ENCODE measurements at places on chromosomes 6 and 20.

DNA sequence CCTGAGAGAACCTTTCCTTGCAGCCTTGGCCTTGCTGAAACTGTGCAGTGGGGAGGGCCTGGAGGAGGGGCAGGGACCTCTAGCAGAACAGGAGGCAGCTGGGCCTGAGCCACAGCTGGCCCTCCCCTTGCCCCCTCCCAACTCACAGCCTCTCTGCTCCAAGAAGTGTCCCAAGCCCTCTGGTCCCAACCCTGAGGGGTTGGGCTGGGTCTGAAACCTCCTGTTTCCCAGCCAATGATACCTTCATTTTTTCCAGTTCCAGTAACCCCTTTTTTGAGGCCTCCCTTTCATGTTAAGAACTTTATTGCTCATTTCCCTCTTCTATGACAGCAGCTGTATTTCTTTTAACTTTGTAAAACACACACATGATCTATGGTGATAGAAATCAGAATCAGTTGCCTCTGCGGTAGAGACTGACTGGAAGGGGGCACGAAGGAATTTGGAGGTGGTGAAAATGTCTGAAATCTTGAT, 17.9 kb upstream of the ARMC12 start:
- peak; percentile 69 for DNase-seq

DNA sequence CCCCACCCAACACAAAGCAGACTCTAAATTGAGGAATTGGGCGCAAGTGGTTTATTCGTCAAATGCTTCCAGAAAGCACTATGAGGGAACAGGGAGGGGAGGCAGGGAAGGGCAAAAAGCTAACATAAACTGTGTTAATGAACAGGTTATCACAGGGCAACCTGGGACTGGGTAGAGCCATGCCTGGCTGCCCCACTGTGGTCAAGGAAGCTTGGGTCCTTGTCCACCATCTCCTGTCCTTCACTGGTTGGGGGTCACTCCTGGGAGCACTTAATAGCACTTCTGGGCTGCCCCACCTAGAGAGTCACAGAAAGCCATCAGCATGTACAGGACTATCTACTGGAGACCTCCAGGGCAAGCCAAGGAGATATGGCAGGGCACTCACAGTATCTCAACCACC, 102.3 kb downstream of the LINC00237 start:
- DNase-seq, result no peak

- no peak for DNase-seq
Measured at GRCh38 chr20:51970858-51971257, 168.5 kb upstream of the SALL4 start.

- DNase-seq, result peak; percentile 61
Measured at GRCh38 chr6:1686117-1687098, 76.7 kb downstream of the FOXC1 start.

DNA sequence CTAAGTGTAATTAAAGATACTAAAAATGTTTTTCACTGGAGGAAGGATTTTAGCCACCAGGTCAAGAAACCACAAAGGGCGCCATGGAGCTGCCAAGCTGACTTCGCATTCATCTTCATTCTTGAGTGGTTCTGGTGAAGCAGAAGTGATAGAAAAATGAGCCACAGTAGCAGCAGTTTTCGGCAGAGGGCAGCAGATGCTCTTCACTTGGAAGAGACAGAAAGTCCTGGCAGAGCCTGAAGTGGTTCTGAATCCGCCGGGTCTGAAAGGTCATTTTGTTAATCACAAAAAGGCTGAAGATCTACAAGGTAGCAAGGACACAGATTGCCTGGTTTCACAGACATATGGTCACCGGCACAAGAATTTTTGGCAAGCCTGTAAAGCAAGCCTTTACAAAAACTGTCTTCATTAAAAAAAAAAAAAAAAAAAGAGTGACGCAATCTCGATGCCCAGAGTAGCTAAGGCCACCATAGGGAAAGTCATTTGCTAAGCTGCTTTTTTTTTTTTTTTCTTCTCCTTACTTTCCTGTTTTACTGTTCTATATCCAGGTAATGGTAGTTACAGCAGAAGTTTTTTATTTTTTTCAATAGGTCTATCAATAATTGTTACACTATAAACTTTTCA, 345.1 kb upstream of the AGPAT4 start:
- DNase-seq, result peak; percentile 35

GRCh38 chr6:42226161-42226611, 8.5 kb upstream of the MRPS10 start:
- DNase-seq, result no peak

- DNase-seq, result no peak
Measured at GRCh38 chr6:35136185-35136584, 5.0 kb downstream of the TCP11 start.

DNA sequence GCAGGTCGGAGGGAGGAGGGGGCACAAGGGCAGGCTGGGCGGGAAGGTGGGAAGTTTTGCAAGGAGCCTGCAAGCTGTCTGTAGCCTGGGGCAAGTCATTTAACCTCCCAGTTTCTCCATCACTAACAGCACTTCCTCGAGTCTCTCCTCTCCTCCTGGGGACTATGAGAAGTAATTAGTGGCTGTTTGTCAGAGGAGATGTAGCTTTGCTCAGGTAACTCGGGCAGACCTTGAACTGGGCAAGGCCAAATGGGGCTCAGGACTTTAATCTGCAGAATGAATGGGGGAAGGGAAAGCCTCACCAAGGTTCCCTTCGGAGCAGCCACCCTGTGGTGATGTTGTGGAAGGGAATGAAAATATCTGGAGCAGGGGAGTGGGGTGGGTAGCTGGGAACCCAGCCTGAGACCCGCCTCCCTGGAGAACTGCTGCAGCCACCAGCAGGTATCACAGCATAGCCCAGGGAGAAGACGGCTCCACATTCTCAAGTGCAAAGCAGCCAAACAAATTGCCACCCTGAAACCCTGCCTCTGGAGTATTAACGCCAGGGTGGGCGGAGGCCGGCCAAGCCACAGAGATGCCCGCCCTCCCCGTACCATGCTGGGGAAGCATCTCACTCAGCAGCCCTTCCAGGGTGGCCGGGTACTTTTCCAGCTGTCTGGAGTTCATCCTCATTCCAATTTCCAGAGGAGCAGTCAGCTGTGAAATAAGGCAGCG, 6.1 kb upstream of the LEMD2 start:
- no peak for DNase-seq

- DNase-seq, result no peak
Measured at GRCh38 chr6:47915017-47915416, 133.2 kb downstream of the OPN5 start.

DNA sequence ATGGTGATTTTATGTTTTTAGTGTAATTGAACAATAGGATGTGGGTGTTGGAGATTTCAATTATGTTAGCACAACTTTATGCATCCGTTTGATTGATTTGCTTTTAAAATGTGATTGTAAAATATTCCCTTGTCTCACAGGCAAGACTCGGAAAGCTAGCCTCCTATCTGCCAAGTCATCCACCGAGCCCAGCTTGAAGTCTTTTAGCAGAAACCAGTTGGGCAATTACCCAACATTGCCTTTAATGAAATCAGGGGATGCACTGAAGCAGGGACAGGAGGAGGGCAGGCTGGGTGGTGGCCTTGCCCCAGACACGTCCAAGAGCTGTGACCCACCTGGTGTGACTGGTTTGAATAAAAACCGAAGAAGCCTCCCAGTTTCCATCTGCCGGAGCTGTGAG, 200.9 kb downstream of the SASH1 start:
- no peak for DNase-seq

DNA sequence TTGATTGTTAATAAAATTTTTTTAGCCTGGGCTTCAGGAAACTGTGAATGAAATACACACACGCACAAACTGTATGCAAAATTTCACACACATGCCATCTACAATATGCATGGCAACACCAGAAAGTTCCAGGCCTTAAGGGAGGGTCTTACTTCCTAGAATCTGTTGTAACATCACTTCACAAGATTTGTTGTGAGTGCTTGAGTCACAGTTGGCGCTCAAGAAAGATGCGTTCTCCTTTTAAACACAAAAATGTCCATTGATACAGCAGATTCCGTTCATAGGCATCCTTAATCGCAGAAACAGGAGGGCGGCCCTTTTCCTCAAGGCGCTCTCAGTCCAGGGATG, 485 bp upstream of the RTF2 start:
- no peak for DNase-seq

GRCh38 chr20:58868795-58869194, 16.3 kb downstream of the GNAS start:
- peak; percentile 56 for DNase-seq

- DNase-seq, result no peak
Measured at GRCh38 chr6:44333273-44333919, 9.1 kb upstream of the SPATS1 start.

- no peak for DNase-seq
Measured at GRCh38 chr6:54892831-54893230, 46.3 kb downstream of the FAM83B start.

GRCh38 chr6:44270526-44271405, 516 bp downstream of the TMEM151B start:
- DNase-seq, result no peak

GRCh38 chr6:141659582-141659981, 473.1 kb upstream of the GJE1 start:
- DNase-seq, result no peak

GRCh38 chr20:21862956-21863355, 157.5 kb downstream of the PAX1 start:
- DNase-seq, result peak; percentile 70

DNA sequence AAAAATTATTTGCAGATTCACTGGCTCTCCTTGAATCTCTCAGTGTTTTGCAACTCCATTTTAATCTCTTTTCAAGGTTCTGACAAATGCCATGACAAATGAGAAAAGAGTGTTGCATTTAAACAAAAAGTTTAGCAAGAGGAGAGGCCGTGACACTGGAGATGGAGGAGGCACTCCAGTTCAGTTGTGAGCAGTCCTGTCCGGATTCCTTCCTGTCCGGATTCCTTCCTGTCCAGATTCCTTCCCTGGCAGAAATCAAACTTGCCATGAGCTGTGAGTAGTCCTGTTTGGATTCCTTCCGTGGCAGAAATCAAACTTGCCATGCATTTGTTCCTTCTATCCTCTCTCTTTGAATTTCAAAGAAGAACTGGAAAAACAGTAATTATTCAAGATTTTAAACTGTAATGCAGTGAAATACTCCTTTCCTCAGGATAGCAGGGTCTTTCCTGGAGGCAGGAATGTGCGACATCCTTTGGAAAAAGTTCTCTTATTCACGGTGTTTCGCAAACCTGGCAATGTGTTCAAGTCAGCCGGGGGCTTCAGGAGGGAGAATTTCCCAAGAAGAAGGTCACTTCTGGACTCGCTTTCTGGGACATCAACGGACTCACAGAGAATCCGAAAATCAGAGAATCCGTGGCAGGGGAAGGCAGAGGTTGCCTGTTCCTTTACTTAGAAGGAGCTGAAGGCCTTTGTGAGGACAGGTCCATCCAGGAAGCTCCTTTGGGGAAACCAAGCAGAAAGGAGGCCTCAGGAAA, 48.7 kb upstream of the DACT2 start:
- no peak for DNase-seq

DNA sequence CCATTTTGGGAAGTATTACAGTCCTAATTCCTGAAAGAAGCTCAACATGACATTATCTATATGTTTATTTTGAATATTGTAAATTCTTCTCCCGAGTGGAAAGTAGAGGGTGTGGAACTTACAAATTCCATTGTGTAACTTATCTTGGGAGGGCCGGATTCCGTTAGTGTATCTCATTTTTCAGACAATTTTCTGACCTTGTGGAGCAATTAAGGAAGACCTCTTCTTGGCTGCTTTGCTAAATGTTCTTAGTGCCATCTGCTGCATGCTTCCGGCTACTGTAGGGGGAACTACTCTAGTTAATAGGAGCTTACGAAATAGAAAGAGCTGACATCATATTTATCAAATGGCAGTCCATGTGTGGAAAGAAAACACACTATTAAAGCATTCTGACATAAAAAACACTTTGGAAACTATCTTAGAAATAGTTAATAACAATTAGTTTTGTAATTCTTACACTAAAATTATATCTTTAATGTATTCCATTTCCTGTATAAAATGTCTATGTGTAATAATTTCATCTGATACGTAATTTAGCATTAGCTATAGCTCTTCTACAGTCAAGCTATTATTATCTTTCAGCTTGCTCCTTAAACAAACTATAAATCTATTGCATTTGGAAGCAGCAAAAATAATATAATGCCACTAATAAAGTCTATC, 41.5 kb upstream of the KCNQ5 start:
- no peak for DNase-seq

DNA sequence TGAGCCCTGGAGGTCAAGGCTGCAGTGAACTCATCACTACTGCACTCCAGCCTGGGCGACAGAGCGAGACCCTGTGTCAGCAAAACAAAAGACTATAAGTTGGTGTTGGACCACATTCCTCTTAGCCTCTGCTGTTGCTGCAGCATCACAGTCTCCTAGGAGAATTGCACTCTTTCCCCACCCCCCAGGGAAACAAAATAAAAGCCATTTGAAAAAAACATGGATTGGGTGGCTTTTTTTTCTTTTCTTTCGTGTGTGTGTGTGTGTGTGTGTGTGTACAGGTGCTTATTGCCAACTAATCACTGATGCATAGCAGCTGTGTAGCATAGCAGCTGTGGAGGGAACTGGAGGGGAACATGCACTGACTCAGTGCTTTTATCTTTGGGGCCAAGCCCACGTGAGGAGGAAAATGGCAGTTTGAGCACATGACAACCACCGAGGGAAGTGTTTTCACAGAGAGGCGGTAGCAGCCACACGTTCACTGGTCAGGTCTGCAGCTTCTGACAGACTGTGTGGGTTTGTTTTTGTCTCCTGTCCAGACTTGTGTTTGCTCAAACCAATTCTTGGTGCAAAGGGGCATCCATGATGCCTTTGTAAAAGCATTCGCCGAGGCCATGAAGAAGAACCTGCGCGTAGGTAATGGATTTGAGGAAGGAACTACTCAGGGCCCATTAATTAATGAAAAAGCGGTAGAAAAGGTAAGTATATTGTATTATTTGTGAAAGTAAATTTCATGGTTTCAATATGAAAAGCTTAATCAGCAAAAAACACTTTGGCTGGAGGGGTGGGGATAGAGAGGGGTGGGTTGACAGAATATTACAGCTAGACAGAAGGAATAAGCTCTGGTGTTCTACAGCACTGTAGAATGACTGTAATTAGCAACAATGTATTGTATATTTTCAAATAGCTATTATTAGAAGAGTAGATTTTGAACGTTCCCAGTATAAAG, 27.7 kb downstream of the ALDH5A1 start:
- DNase-seq, result no peak

Data from right hindlimb (tissue), 1 donor.